ENCODE measurements at places on chromosomes 4 and X.

DNA sequence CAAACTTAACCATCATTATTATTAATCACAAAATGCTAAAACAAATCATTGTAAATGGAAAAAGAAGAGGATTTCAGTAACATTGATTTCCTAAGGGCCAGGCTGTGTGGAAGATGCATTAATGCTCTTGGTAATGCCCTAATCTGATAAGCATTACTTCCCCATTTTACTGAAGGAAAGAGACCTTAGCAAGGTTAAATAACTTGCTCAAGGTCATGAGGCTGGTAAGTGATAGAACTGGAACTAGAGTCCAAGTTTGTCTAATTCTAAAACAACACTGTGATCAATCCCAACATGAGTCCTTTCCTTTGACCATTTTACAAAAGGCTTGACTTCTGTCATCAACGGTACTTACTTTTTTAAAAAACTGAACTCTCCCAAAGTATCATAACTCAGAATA lies 32.6 kb downstream of the ADAMTS3 start:
- no peak overlapping the region for H3K27ac ChIP-seq
- H3K4me3 ChIP-seq: no peak overlapping the region
- no peaks in the 10 kb centered on the region for H3K36me3 ChIP-seq
- no peaks in the 10 kb centered on the region for H3K27me3 ChIP-seq
- H3K4me1 ChIP-seq: no peaks in the 10 kb centered on the region

- no peaks in the 10 kb centered on the region for H3K27me3 ChIP-seq
- H3K27ac ChIP-seq: no peak overlapping the region
- H3K36me3 ChIP-seq: peaks cover 5% of the 10 kb centered on the region
- H3K4me1 ChIP-seq: peaks cover 13% of the 10 kb centered on the region
- H3K4me3 ChIP-seq: no peak overlapping the region
Observed at GRCh38 chrX:154658187-154658586, 4.8 kb upstream of the CTAG2 start.

DNA sequence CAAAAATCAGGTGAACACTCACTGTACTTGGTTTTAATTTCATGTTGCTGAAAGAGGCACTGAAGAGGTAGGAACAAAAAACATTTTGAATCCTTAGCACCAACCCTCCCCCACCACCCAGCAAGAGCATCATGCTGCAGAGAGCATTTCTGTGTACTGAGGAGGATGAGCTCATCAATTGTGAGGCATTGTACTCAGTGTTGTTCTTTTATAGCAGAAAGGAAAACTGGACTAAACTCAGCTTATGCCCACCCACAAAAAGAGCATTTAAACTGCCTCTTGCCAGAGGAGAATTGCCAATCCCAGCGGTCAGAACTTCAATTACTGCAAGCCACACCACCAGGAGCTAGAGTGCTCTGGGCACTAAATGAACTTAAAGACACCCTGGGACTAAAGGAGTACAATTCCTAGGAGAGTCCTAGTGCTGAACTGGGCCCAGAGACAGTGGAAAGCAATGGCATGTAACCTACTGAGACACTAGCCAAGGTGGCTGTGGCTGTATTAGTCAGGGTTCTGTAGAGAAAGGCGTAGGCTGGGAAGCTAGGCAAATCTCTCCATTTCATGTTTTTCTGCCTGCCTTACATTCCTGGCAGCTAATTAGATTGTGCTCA lies 280.7 kb upstream of the KLHL4 start:
- H3K27ac ChIP-seq: no peak overlapping the region
- no peaks in the 10 kb centered on the region for H3K36me3 ChIP-seq
- H3K4me1 ChIP-seq: no peaks in the 10 kb centered on the region
- H3K27me3 ChIP-seq: no peaks in the 10 kb centered on the region

- peaks cover 8% of the 10 kb centered on the region for H3K27me3 ChIP-seq
- H3K4me3 ChIP-seq: no peak overlapping the region
- peaks cover 2% of the 10 kb centered on the region for H3K4me1 ChIP-seq
Observed at GRCh38 chrX:51336584-51336983, 4.0 kb downstream of the NUDT10 start.

GRCh38 chrX:11341274-11342201 lies 48.3 kb downstream of the AMELX start:
- H3K36me3 ChIP-seq: no peaks in the 10 kb centered on the region
- H3K27me3 ChIP-seq: no peaks in the 10 kb centered on the region
- H3K4me1 ChIP-seq: peaks cover 3% of the 10 kb centered on the region
- H3K4me3 ChIP-seq: no peak overlapping the region
- no peak overlapping the region for H3K27ac ChIP-seq

- no peak overlapping the region for H3K27ac ChIP-seq
- H3K4me1 ChIP-seq: no peaks in the 10 kb centered on the region
- DNase-seq: no peak
- H3K4me3 ChIP-seq: no peak overlapping the region
- peaks cover 16% of the 10 kb centered on the region for H3K27me3 ChIP-seq
Observed at GRCh38 chr4:112952313-112952700, 97.1 kb upstream of the ANK2 start.

Measured in activated CD8-positive, alpha-beta memory T cell treated with anti-CD3 and anti-CD28 coated beads, Interleukin-2, amount 10 ng/mL, durations not matched to agents 7 days and 5 days (primary cell).